ENCODE measurements at places on chromosomes 1 and 21. TPM values are rescaled to one million over a fixed set of nuclear protein-coding genes. Genes with fewer than 3 reads are reported as not detected.

GRCh38 chr21:38303300-38303699, 46.5 kb downstream of the KCNJ15 start:
- no peaks in the 10 kb centered on the region for H3K27me3 ChIP-seq
- H3K4me1 ChIP-seq, result peaks cover 11% of the 10 kb centered on the region

- H3K27me3 ChIP-seq, result no peaks in the 10 kb centered on the region
- DNase-seq, result no peak
- no peaks in the 10 kb centered on the region for H3K4me1 ChIP-seq
These were observed 40.2 kb upstream of the C1orf53 start for GRCh38 chr1:197862221-197862620.

DNA sequence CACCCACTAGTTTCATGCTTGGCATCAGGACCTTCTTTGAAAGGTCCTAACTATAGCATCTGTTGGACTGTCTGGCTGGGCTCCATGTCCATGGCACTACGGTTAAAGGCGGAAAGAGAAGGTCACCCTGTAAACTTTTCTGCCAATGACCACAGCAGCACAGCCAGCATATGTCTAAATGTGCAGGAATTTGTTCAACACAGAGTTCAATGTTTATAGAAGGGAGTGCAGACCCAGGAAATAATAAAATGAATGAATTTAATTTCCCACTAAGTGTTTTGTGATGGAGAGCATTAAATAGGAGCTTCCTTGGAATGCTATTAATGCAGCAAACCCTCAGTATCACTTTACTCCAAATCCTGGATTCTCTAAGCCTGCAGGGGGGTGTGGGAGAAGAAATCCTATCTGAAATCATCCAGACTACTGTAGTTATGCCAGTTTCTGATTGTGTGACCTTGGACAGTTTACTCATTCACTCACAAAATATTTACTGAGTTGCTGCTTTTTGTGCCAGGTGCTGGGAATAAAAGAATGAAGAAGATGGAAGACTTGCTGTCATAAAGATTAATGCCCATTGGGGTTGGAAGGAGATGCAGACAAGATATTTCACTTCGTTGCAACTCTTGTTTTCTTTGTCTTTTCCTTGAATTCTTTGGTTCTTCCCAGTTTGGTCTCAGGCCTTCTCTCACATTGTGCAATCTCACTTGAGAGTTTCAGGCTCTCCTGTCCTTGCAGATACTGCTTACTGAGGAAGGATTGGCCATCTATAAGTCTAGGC, 195.0 kb downstream of the ROR1 start:
- no peak overlapping the region for H3K4me3 ChIP-seq
- H3K27me3 ChIP-seq, result no peaks in the 10 kb centered on the region
- H3K36me3 ChIP-seq, result no peaks in the 10 kb centered on the region
- H3K27ac ChIP-seq, result no peak overlapping the region
- peaks cover 12% of the 10 kb centered on the region for H3K4me1 ChIP-seq
- DNase-seq, result no peak

DNA sequence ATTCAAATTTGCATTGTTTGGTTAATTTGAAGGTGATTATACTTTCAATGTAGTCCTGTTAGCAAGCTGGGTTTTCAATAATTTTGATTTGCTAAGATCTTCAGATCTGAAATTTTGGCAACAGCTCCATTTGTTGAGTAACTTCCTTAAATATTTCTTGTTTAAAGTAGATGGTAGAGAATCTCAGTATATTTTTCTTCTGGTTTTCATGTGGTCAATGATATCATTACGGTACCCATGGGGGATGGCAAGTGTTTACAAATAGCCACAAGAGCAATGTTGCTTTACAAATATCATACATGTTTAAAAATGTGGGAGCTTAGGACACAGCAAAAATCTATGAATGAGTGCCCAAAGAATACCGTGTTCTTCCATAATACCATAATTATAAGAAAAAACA, 175.9 kb downstream of the IFI44 start:
- H3K4me3 ChIP-seq, result no peak overlapping the region
- no peak for DNase-seq
- H3K4me1 ChIP-seq, result no peaks in the 10 kb centered on the region
- H3K27ac ChIP-seq, result no peak overlapping the region
- no peaks in the 10 kb centered on the region for H3K36me3 ChIP-seq
- no peaks in the 10 kb centered on the region for H3K27me3 ChIP-seq

ADAMTSL4 gene
- 22.8 TPM for polyA plus RNA-seq

Data from keratinocyte (primary cell).